Trophoblast cell (in vitro differentiated cells and primary cell): ENCODE measurements at places on chromosomes 13 and 19.
A peak's percentile ranks its signal among the peaks of the same experiment; 100 is the strongest.

- DNase-seq, result peak; percentile 85
Measured at GRCh38 chr13:40618581-40619478, 47.6 kb downstream of the FOXO1 start.

GRCh38 chr19:17866312-17866963 lies 5.3 kb upstream of the SLC5A5 start:
- DNase-seq, result no peak

DNA sequence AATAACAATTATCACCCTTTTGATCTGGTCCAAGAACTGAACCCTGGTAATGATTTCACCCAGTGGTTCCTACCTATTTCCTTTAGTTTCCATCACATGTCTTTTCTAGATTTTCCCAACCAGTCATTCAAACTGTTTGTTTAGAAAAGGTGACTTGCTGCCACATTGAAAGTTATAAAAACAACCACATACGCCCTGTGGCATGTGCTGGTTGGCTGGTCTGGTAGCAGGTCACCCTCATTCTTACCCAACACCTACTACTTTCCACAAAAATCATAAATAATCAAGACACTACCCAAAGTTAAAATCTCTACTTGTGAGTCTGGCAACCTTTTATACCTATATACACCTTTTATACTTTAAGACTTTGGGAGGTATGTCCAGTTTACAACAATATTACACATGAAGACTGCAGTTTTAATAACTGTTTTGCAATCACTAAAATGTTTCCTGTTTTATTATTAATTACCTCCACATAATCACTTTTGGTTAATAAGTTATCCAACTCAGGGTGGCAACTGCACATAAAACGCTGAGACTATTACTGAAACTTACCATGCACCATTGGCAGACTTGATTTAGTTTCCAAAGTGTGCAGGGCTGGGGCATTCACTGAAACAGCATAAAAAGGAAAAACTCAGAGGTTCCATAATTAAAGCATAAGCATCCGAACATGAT lies 38.9 kb downstream of the DZIP1 start:
- DNase-seq, result no peak

GRCh38 chr19:31350693-31351055 lies 1.4 kb upstream of the TSHZ3 start:
- peak; percentile 63 for DNase-seq

- peak; percentile 74 for DNase-seq
Measured at GRCh38 chr13:24995225-24995804, 100.6 kb upstream of the PABPC3 start.

GRCh38 chr19:45016388-45017314 lies 15.4 kb downstream of the RELB start:
- DNase-seq, result peak; percentile 46

- DNase-seq, result no peak
Measured at GRCh38 chr19:18110609-18111232, 13.1 kb downstream of the MAST3 start.

GRCh38 chr19:40553885-40554857 lies 22.5 kb upstream of the SHKBP1 start:
- DNase-seq, result no peak

- DNase-seq, result no peak
Measured at GRCh38 chr13:90683711-90684131, 663.8 kb upstream of the MIR17HG start.

DNA sequence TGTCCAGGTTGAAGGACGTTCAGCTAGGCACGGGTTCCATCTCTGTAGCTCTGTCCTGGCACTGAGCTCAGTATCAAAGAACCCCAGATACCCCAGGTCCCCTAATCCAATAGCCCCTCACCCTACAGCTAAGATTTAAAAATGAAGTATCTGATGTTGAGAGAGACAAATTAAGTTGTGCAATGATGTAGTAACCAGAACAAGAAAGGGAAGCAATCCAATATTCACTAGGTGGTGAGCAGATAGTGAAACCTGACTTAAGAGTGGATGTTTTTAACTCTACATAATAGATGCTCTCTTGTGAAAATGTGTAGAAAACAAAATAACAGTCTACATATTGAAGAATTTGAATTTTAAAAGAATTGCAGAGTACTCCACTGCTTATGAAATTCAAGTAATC lies 1.8 kb downstream of the ACOD1 start:
- no peak for DNase-seq

- DNase-seq, result no peak
Measured at GRCh38 chr19:15115080-15115479, 7.9 kb downstream of the SYDE1 start.

DNA sequence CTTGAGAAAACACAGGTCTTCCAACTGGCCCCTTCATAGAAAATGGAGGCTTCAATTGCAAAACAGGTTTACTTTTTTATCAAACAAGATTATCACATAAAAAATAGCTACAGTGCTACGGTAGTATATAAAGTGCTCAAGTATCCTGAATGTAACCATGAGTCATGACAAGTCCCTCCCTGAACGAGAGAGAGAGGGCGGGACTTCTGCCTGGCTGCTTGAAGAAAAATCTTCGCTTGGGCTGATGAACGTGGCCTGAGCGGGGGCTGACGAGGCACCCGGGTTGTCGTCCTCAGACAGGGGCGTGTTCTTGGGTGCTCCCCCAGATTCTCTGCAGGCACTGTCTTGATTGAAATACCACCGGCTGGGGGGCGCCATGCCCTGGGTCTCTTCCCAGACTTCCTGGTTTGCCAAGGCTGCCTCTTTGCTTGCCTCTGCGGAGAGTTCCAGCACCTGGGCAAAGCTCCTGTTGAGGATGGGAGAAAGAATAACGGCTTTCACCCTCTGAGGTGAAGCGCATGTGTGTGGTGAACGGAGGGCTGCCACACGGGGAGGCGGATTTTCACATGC lies 23.2 kb upstream of the CPAMD8 start:
- no peak for DNase-seq

GRCh38 chr19:7534531-7535046 lies 928 bp upstream of the PNPLA6 start:
- DNase-seq, result peak; percentile 32

- no peak for DNase-seq
Measured at GRCh38 chr13:69418319-69418718, 689.3 kb upstream of the ATXN8OS start.

- no peak for DNase-seq
Measured at GRCh38 chr19:870963-871401, 11.5 kb downstream of the CFD start.

DNA sequence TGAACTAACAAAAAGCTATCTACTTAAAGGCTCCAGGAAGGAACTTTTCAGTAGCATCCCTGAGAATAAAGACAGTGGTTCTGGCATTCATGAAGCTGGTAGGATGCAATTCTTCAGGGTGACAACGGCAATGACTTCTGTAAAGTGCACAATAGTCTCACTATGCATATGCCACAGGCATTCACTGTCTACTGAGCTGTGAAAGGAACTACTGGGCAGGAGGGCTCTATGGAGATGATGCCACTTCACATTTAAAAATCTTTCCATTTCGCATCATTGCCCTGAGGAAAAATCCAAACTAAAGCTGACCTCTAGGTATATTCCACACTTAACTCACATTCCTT lies 2020.6 kb upstream of the PCDH20 start:
- DNase-seq, result no peak

DNA sequence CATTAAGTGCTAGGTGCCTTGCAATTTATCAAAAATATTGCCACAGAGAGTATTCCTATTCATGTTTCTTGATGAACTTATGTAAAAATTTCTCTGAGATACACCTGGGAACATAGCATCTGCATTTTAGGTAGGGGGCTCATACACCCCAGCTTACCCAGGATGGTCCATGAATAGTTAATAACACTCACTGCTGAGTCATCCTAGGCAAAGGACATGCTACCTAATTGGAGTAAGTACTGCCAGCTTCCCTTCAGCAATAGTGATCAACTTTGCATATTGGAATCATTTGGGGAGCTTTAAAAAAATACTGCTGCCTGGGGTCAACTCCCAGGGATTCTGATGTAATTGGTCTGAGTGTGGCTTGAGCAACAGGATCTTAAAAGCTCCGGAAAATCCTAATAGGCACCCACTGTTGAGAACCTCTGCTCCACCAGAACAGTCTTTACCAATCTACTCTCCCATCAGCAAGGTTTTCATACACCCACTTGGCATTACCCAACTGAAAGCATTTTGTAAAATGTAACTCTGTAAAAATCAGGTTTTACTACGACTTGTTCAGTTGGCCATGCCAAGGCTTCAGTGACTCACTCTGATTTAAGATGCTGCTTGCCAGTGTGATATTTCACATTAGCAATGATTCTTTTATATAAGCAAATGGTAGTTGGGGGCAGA lies 67.2 kb upstream of the FNDC3A start:
- no peak for DNase-seq

DNA sequence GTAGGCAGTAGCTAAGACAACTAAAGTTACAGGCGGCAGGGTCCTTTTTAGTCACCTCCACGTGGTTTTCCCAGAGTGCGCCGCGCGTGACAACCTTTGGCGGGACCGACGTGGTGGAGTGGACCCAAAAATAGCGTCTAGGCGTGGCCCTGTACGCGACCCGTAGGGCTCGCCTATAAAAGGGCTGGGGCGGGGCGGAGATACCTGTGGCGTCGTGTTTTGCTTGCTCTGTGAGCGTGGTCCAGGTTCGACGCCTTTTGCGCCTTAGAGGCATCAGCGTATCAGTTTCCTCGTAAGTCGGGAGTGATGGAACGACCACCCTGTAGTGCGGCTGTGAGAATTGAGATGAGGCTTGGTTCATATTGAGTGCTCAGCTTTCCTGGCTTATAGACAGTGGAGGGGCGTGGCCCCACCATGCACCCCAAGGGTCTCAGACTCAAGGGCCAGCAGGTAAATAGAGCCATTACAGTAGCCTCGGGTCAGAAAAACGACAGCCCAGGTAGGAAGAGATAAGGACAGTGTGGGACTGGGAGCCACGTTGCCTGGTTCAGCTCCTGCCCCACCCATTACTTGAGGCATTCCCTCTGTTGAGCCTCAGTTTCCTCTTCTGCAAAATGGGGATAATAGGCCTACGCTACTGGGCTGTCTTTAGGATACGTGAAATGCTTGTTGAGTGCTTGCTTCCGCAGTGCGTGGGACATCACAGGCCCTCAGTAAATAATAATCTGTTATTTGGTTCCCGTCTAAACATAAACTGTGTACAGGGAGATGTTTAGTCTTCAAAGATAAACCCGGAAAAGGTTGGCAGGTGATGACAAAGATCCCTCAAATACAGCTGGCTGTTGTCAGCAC lies 693 bp upstream of the TMED1 start:
- peak; percentile 75 for DNase-seq

GRCh38 chr13:99626461-99627082 lies 125.3 kb downstream of the TM9SF2 start:
- peak; percentile 22 for DNase-seq

- DNase-seq, result no peak
Measured at GRCh38 chr13:33119022-33119781, 103.0 kb downstream of the KL start.
